ENCODE measurements at places on chromosomes 3 and 15.

- H3K4me1 ChIP-seq: peaks cover 30% of the 10 kb centered on the region
- H3K36me3 ChIP-seq: peaks cover 2% of the 10 kb centered on the region
- H3K27me3 ChIP-seq: no peaks in the 10 kb centered on the region
- H3K4me3 ChIP-seq: no peak overlapping the region
Observed at GRCh38 chr15:40914486-40914885, 14.7 kb upstream of the DLL4 start.

- no peaks in the 10 kb centered on the region for H3K27me3 ChIP-seq
- no peak overlapping the region for H3K27ac ChIP-seq
- H3K36me3 ChIP-seq: no peaks in the 10 kb centered on the region
- no peak for DNase-seq
- H3K4me1 ChIP-seq: no peaks in the 10 kb centered on the region
Observed at GRCh38 chr3:24595796-24596195, 101.1 kb upstream of the THRB start.

GRCh38 chr3:184399410-184399809 lies 19.6 kb downstream of the CHRD start:
- no peak overlapping the region for H3K4me3 ChIP-seq
- no peak overlapping the region for H3K27ac ChIP-seq
- H3K27me3 ChIP-seq: peaks cover 31% of the 10 kb centered on the region
- DNase-seq: no peak
- H3K36me3 ChIP-seq: no peaks in the 10 kb centered on the region

DNA sequence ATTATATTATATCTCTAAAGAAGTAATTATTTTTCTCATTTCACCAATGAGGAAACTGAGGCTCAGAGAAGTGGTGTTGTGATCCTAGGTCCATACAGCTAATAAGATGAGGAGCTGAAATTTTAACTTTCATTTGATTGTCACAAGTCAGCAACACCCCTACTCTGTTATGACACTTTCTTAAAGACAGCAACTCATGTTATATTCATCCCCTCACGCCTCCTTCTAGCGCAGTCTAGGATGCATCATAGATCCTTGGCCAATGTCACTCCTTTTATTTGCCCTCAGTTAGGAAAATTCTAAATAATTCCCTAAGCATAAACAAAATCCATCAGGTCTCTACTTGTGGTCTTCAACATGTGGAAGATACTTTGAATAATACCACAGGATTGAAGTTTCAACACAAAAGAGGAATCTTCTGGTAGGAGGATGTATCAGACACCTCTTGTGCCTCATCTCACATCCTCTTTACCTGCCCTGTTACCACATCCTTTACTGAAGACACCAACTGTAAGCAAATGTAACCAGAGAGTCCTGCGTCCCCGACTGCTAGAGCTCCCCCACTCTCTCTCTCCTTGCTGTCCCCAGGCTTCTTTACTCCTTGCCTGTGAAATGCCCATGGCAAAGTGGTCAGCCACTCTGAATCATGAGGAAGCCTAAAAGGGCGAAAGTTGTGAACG lies 53.7 kb downstream of the TRIM42 start:
- H3K36me3 ChIP-seq: no peaks in the 10 kb centered on the region
- no peaks in the 10 kb centered on the region for H3K27me3 ChIP-seq
- no peak overlapping the region for H3K4me3 ChIP-seq
- no peak for DNase-seq
- H3K27ac ChIP-seq: no peak overlapping the region

DNA sequence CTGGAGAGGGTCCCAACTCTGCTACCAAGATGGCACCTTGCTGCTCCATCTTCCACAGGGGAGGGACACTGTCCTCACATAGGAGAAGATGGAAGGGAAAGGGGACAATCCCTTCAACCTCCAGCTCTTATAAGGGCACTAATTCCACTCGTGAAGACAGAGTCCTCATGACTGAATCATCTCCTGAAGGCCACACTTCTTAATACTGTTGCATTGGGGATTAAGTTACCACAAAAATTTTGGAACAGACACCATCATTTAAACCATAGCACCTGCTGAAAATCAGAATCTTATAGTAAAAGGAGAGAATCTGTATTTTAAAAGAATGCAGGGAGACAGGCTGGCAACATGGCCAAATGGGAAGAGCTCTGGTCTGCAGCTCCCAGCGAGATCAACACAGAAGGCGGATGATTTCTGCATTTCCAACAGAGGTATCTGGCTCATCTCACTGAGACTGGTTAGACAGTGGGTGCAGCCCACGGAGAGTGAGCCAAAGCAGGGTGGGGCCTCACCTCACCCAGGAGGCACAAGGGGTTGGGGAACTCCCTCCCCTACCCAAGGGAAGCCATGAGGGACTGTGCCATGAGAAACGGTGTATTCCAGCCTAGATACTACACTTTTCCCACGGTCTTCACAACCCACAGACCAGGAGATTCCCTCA lies 69.4 kb upstream of the LIPC start:
- no peak for DNase-seq
- H3K4me1 ChIP-seq: no peaks in the 10 kb centered on the region
- H3K4me3 ChIP-seq: no peak overlapping the region
- H3K36me3 ChIP-seq: no peaks in the 10 kb centered on the region

DNA sequence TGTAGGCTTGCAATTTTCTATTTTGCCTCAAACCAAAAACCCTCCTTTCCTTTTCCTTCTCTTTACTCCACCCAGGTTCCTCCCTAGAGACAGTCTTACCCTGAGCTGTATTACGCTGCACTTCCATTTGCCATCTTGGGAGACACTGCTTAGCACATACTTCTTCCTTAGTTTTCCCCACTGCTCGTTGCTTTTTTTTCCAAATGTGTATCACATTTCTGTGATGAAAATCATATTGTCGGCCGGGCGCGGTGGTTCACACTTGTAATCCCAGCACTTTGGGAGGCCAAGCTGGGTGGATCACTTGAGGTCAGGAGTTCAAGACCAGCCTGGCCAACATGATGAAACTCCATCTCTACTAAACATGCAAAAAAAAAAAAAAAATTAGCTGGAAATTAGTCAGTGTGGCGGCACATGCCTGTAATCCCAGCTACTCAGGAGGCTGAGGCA lies 29.5 kb downstream of the POPDC2 start:
- peaks cover 9% of the 10 kb centered on the region for H3K4me1 ChIP-seq
- H3K27ac ChIP-seq: no peak overlapping the region
- DNase-seq: no peak
- H3K4me3 ChIP-seq: no peak overlapping the region

- no peak for DNase-seq
- no peak overlapping the region for H3K4me3 ChIP-seq
- H3K27ac ChIP-seq: no peak overlapping the region
- no peaks in the 10 kb centered on the region for H3K36me3 ChIP-seq
- H3K27me3 ChIP-seq: no peaks in the 10 kb centered on the region
- H3K4me1 ChIP-seq: no peaks in the 10 kb centered on the region
Observed at GRCh38 chr3:150902988-150903387, 2.3 kb downstream of the MINDY4B start.

- no peaks in the 10 kb centered on the region for H3K27me3 ChIP-seq
- no peaks in the 10 kb centered on the region for H3K36me3 ChIP-seq
- H3K27ac ChIP-seq: no peak overlapping the region
Observed at GRCh38 chr3:89314454-89315098, 207.2 kb downstream of the EPHA3 start.

DNA sequence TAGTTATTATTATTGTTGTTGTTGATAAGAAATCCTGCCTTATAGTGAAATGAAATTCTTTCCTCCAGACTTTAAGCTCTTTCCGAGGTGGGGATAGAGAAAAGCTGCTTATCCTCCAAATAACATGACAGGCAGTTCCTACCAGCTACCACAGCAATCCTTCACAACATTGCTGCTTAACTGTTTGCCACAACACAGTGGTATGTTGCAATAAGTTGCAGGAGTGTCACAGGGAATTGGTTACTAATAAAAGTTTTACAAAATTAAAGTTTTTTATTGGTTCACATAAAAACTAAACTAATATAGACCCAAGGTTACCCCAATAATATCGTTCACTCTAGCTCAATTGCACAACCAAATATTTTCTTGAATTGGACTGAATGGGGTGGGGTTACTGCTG lies 57.4 kb upstream of the ICE2 start:
- no peak overlapping the region for H3K27ac ChIP-seq

GRCh38 chr3:181715571-181716340 lies 4.0 kb downstream of the SOX2 start:
- H3K27me3 ChIP-seq: no peaks in the 10 kb centered on the region
- H3K36me3 ChIP-seq: peaks cover 80% of the 10 kb centered on the region
- H3K4me3 ChIP-seq: peak overlapping the region; percentile 95
- peaks cover 11% of the 10 kb centered on the region for H3K4me1 ChIP-seq
- no peak for DNase-seq

GRCh38 chr15:41934843-41935242 lies 37.5 kb downstream of the EHD4 start:
- H3K27me3 ChIP-seq: no peaks in the 10 kb centered on the region
- no peak for DNase-seq
- H3K27ac ChIP-seq: no peak overlapping the region
- no peaks in the 10 kb centered on the region for H3K4me1 ChIP-seq
- no peak overlapping the region for H3K4me3 ChIP-seq

- H3K4me1 ChIP-seq: peaks cover 11% of the 10 kb centered on the region
- no peak overlapping the region for H3K27ac ChIP-seq
- no peak overlapping the region for H3K4me3 ChIP-seq
- no peaks in the 10 kb centered on the region for H3K27me3 ChIP-seq
- DNase-seq: peak; percentile 71
- no peaks in the 10 kb centered on the region for H3K36me3 ChIP-seq
Observed at GRCh38 chr3:65751123-65751700, 287.5 kb downstream of the MAGI1 start.

GRCh38 chr3:100245136-100245535 lies 15.7 kb upstream of the TBC1D23 start:
- H3K36me3 ChIP-seq: no peaks in the 10 kb centered on the region
- H3K4me3 ChIP-seq: no peak overlapping the region
- DNase-seq: no peak
- no peaks in the 10 kb centered on the region for H3K27me3 ChIP-seq
- H3K27ac ChIP-seq: no peak overlapping the region

DNA sequence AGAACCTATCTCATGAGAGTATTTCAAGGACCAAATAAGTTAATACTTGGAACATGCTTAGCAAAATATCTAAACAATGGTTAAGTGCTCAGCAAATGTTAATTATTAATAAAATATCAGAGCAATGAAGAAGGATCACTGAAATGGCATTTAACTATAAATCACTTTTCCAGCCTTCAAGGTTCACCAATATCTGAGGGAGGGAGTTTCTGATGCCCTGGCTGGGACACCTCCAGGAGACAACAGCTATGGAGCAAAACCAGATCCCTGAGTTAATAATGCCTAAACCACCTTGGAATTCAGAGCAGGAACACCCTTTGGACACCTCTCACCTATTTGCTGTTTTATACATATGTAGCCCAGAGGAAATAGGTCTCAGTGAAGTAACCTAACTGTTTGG lies 6.4 kb upstream of the FAM174B start:
- no peaks in the 10 kb centered on the region for H3K27me3 ChIP-seq
- no peak overlapping the region for H3K4me3 ChIP-seq
- no peaks in the 10 kb centered on the region for H3K36me3 ChIP-seq

DNA sequence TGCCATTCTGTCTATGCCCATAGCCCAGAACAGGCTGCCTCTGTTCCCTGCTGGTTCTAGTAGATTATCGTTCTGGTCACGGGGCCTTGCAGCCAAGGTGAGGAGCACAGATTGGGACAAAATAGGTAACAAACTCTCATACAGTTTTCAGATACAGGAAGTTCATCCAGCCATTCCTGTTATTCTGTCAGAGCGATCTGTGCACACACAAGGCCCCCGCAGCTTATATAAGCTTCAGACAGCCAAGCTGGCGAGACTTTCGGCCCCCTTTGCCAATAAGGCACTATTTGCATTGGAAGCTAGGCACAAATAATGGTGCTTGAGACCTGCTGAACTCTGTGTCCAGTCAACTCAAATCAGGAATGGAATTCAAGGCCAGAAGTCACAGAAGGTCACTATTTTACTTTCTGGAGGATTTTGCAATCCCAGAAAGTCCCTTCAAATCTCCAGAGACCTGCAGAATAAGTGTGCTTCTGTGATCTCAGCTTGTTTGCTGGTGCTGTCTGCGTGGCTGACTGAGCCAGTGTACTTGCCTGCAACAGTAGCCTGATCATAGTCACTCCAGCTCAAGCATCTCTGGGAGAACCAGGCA lies 69.4 kb downstream of the BFSP2 start:
- H3K4me1 ChIP-seq: peaks cover 26% of the 10 kb centered on the region
- H3K36me3 ChIP-seq: no peaks in the 10 kb centered on the region
- no peaks in the 10 kb centered on the region for H3K27me3 ChIP-seq
- no peak overlapping the region for H3K4me3 ChIP-seq

DNA sequence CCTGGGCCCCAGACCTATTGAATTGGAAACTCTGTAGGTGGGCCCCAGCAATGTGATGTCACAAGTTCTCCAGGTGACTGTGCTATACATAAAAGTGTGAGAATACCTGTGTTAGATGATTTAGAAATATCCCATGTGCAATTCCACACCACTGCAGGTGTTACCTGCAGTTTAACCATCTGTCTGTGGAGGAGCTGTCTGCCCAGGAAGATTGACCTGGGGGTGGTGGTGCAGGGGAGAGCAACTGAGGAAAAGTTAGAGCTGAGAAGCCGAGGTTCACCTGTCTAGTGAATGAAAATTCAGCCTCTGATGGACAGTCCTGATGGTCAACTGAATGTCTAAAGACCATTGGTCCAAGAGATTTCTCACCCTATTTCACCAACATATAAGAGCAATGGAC lies 132.2 kb upstream of the SLC24A5 start:
- no peak overlapping the region for H3K4me3 ChIP-seq
- no peak for DNase-seq
- H3K36me3 ChIP-seq: no peaks in the 10 kb centered on the region
- peaks cover 4% of the 10 kb centered on the region for H3K4me1 ChIP-seq
- H3K27ac ChIP-seq: no peak overlapping the region
- no peaks in the 10 kb centered on the region for H3K27me3 ChIP-seq

DNA sequence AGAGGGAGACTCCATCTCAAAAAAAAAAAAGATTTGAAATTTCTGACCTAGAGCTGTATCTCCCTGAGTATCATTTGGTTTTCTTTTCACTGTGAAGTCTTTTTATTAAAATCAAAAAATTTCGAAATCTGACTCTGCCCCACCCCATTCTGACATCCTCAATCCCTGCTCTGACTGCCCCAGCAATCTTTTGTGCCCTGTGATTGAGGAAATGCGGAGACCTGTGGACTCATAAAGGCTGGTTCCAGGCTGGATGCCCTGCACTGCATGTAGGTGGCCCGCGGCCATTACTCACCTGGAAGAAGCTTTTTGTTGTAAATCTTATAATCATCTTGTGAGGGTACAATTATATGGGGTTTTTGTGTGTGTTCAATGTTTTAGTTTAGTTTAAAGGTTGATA lies 147.3 kb upstream of the SEMA6D start:
- no peak overlapping the region for H3K27ac ChIP-seq
- H3K27me3 ChIP-seq: no peaks in the 10 kb centered on the region
- no peak overlapping the region for H3K4me3 ChIP-seq
- H3K36me3 ChIP-seq: no peaks in the 10 kb centered on the region
- no peak for DNase-seq

DNA sequence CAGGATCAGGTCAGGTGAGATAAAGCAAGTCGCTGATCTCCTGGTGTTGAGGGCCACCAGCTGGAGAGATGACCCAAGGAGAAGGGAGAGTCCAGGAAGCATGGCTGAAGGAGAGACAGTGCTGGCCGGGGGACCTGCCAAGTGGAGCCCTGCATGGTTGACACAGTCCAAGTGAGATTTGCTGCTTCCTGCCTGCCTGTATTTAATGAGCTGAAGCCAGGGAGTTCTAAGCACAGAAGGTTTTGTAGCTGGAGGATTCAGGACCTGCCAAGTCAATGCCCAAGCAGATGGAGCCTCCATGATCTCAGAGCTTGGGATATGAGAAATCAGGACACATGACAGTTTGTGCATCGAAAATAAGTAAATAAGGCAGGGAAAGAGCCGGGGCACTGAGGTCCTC lies 125.6 kb downstream of the SRGAP3 start:
- H3K36me3 ChIP-seq: peaks cover 6% of the 10 kb centered on the region
- peaks cover 12% of the 10 kb centered on the region for H3K4me1 ChIP-seq
- H3K4me3 ChIP-seq: no peak overlapping the region
- no peak overlapping the region for H3K27ac ChIP-seq
